ENCODE measurements at places on chromosomes 11 and 22. TPM values are rescaled to one million over a fixed set of nuclear protein-coding genes. Genes with fewer than 3 reads are reported as not detected.

DNA sequence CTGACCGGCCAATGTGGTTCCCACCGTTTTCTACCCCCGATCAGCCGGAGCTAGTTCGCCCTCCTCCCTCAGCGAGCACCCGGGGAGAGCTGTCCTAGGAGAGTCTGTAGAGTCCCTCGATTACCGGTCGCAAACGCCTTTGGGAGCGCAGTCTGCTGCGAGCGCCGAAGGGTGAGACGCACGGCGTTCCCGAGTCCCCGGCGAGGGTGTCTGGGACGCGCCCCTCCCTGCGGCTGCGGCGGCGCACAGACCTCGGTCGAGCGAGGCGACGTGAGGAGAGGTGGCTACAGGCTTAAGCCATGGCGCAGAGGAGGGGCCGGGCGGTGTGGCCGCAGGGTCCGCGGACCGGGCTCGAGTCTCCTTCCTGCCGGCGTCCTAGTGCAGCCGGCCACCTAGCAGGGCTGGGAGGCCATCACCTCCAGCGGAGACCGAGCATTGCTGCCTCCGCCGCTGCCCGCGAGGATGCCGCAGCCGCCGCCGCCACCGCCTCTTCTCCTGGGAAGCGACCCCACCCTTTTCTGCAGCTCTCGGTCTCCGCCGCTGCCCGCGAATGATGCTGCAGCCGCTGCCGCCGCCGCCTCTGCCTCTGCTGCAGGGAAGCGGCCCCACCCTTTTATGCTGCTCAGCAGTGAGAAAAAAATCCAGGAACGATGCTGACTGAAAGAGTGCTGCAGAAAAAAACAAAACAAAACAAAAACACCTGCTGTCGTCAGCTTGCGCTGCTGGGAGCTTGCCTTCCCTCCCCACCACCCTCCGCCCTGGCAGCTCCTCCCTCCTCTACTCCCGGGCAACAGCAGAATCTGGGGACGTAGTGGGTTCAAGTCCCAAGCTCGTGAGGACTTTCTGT, at the start of gene MAP6:
Gene MAP6, minus strand, starts transcription at position 588 of the 847 bp plus-strand sequence. CDS start 669 bp downstream, outside the sequence.
- H3K4me3 ChIP-seq = peak within 1 kb of the TSS; percentile 51
- no peak within 1 kb of the TSS for H3K27ac ChIP-seq
- H3K4me1 ChIP-seq = peaks cover 13% of the 10 kb centered on the region
- no peak for DNase-seq
- no peaks in the 10 kb centered on the region for H3K36me3 ChIP-seq
- peaks cover 27% of the 10 kb centered on the region for H3K27me3 ChIP-seq

UBQLNL gene
- 0.93 TPM for polyA plus RNA-seq

DNA sequence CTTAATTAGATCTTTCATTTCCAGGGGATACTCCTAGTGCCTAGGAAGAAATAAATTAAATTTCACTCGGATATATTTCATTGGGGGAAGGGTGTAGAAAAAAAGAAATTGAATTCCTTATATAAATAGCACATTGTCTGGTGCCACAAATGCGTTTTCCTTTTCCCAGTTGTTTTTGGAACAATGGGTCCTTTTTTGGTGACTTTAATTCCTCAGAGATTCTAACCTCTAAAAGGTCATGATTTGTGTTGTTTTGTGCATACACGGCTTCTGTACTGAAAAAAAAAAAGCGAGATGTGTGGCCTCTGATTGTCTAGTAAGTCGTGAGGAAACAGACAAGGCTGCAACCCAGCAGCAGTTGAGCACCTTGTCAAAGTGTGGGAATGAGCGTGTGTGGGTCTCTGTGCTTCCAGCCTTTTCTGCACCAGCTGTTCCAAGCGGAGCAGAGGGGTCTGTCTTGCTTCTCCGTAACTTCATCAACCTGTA, 64.5 kb upstream of the CRTAM start:
- H3K4me1 ChIP-seq = peaks cover 39% of the 10 kb centered on the region
- no peak overlapping the region for H3K27ac ChIP-seq
- H3K27me3 ChIP-seq = no peaks in the 10 kb centered on the region
- no peak overlapping the region for H3K4me3 ChIP-seq

- no peak overlapping the region for H3K4me3 ChIP-seq
- no peaks in the 10 kb centered on the region for H3K27me3 ChIP-seq
- H3K4me1 ChIP-seq = peaks cover 4% of the 10 kb centered on the region
- H3K27ac ChIP-seq = no peak overlapping the region
- no peaks in the 10 kb centered on the region for H3K36me3 ChIP-seq
- no peak for DNase-seq
Observed at GRCh38 chr11:77783025-77783424, 37.5 kb downstream of the RSF1 start.

GRCh38 chr11:2817431-2817830, 68.1 kb downstream of the CDKN1C start:
- DNase-seq = peak; percentile 27
- H3K4me3 ChIP-seq = no peak overlapping the region
- H3K4me1 ChIP-seq = peaks cover 8% of the 10 kb centered on the region
- H3K27me3 ChIP-seq = no peaks in the 10 kb centered on the region
- H3K36me3 ChIP-seq = no peaks in the 10 kb centered on the region

NOL12 gene
- polyA plus RNA-seq = 33.9 TPM

GRCh38 chr11:88464528-88464927, 127.0 kb upstream of the CTSC start:
- H3K27me3 ChIP-seq = no peaks in the 10 kb centered on the region
- no peak overlapping the region for H3K27ac ChIP-seq
- no peak overlapping the region for H3K4me3 ChIP-seq
- H3K36me3 ChIP-seq = no peaks in the 10 kb centered on the region
- no peaks in the 10 kb centered on the region for H3K4me1 ChIP-seq

TCN2 gene
- 7.3 TPM for polyA plus RNA-seq

CD3G gene
- 3.5 TPM for polyA plus RNA-seq

DNA sequence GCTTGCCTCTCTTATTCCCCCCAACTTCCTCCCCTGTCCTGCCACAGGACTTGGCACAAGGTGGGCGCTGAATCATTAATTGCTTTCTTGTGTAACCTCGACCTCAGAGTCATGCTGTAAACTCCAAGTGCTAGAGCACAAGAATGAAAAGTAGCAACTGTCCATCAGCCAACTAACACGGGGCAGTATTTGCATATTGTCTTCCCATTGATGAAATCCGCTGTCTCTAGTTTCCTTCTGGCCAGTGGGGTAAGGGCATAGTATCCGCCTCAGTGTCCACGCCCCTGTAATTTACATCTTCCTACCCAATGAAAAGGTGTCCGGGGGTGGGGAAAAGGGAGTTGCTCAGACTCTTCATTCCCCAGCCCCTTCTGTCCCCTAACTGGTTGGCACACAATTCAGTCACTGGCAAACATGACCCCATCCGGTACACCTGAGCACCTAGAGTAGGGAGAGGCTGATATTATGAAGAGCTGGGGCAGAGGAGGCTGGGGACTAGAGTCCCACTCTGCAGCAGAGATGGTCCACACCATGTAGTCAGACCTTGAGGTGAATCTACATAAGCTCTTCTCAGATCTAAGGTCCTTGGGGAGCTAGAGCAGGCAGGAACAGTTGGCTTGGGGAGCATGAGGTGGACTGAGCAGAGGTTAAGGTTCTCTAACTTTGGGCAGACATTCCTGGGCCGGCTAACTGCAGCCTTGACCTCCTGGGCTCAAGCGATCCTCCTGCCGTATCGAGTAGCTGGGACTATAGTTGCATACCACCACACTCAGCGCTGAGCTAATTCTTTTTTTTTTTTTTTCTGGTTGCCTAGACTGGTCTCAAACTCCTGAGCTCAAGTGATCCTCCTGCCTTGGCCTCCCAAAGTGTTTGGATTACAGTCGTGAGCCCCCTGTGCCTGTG, 6.8 kb upstream of the GGA1 start:
- no peak overlapping the region for H3K27ac ChIP-seq
- no peak overlapping the region for H3K4me3 ChIP-seq
- peaks cover 10% of the 10 kb centered on the region for H3K27me3 ChIP-seq

GRCh38 chr22:22425356-22425755, 83.2 kb downstream of the ZNF280B start:
- H3K27me3 ChIP-seq = no peaks in the 10 kb centered on the region
- no peaks in the 10 kb centered on the region for H3K36me3 ChIP-seq
- H3K4me1 ChIP-seq = peaks cover 45% of the 10 kb centered on the region
- H3K4me3 ChIP-seq = no peak overlapping the region
- no peak overlapping the region for H3K27ac ChIP-seq
- no peak for DNase-seq

GRCh38 chr22:47030143-47030661, 267.8 kb downstream of the TBC1D22A start:
- no peaks in the 10 kb centered on the region for H3K27me3 ChIP-seq
- H3K4me3 ChIP-seq = no peak overlapping the region
- peaks cover 47% of the 10 kb centered on the region for H3K36me3 ChIP-seq

GRCh38 chr11:32874132-32874531, 18.5 kb upstream of the QSER1 start:
- no peaks in the 10 kb centered on the region for H3K27me3 ChIP-seq
- no peak overlapping the region for H3K27ac ChIP-seq
- H3K36me3 ChIP-seq = no peaks in the 10 kb centered on the region
- DNase-seq = no peak

DNA sequence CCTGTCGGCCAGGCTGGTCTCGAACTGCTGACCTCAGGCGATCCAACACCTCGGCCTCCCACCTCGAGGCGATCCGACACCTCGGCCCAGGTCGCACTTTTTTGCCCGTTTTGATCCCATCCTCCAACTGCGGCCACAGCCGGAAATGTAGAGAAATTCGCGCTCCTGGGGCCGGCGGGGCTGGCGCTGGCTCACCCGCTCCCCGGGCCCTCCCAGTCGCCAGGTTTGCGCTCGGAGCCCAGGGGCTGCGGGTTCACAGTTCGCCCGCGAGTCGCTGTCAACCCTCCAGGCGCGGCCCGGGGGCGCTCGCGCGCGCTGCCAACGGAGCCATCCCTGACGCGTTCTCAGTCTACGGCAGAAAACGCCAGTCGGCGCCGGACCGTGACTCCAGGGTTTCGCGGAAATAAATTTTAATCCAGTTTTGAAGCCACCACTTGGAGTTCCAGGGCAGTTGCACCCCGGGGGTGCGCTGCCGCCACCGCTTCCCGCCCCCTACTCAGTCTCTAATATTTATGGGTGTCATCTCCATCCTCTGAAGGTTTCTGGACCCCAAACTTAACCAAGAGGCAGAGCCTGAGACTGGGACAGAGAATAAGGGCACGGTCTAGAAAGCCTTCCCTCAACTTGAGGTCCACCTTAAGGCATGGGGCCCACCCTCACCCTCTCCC, 1.5 kb upstream of the KLHDC7B start:
- H3K27me3 ChIP-seq = no peaks in the 10 kb centered on the region
- peaks cover 97% of the 10 kb centered on the region for H3K4me1 ChIP-seq
- no peaks in the 10 kb centered on the region for H3K36me3 ChIP-seq
- peak overlapping the region; percentile 91 for H3K27ac ChIP-seq
- peak overlapping the region; percentile 5 for H3K4me3 ChIP-seq

DNA sequence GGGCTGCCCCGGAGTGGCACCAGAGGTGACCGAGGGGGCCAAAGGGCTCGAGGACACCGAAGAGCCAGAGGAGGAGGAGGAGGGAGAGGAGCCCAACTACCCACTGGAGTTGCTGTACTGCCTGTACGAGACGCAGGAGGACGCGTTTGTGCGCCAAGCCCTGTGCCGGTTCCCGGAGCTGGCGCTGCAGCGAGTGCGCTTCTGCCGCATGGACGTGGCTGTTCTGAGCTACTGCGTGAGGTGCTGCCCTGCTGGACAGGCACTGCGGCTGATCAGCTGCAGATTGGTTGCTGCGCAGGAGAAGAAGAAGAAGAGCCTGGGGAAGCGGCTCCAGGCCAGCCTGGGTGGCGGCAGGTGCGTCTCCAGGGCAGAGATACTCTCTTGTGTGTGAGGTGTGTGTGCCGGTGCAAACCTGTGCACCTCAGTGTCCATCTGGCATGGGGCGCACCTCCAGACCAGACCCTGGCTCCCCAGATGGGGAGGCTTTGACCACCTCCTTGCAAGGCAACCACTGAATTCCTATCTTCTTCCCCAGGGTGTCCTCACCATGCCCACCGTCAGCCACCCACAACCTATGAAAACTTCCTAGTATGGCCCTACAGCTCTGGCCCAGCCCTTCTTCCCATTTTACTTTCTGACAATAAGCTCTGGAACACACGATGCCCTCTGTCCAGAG, 3.4 kb downstream of the NLRP6 start:
- H3K27ac ChIP-seq = peak overlapping the region; percentile 63
- peaks cover 54% of the 10 kb centered on the region for H3K4me1 ChIP-seq
- peaks cover 48% of the 10 kb centered on the region for H3K27me3 ChIP-seq
- peaks cover 36% of the 10 kb centered on the region for H3K36me3 ChIP-seq
- no peak for DNase-seq

OR4A5 gene
- not detected for polyA plus RNA-seq

GRCh38 chr11:67158221-67158620, 39.2 kb downstream of the KDM2A start:
- no peak overlapping the region for H3K4me3 ChIP-seq
- H3K36me3 ChIP-seq = peaks cover 26% of the 10 kb centered on the region
- no peak for DNase-seq
- no peak overlapping the region for H3K27ac ChIP-seq
- no peaks in the 10 kb centered on the region for H3K27me3 ChIP-seq

DNA sequence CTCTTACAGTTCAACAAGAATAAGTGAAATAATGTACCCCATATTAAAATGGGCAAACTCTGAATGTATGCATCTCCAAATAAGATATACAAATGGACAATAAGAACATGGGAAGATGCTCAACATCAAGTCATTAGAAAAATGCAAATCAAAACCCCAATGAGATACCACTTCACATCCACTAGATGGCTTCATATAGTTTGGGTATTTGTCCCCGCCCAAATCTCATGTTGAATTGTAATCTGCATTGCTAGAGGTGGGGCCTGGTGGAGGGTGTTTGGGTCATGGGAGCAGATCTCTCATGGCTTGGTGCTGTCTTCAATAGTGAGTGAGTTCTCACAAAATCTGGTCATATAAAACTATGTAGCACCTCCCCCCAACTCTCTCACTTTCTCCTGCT, 5.7 kb downstream of the MPZL2 start:
- peaks cover 10% of the 10 kb centered on the region for H3K4me1 ChIP-seq
- DNase-seq = no peak
- no peaks in the 10 kb centered on the region for H3K27me3 ChIP-seq

SNX32 gene
- 1.5 TPM for polyA plus RNA-seq

DNA sequence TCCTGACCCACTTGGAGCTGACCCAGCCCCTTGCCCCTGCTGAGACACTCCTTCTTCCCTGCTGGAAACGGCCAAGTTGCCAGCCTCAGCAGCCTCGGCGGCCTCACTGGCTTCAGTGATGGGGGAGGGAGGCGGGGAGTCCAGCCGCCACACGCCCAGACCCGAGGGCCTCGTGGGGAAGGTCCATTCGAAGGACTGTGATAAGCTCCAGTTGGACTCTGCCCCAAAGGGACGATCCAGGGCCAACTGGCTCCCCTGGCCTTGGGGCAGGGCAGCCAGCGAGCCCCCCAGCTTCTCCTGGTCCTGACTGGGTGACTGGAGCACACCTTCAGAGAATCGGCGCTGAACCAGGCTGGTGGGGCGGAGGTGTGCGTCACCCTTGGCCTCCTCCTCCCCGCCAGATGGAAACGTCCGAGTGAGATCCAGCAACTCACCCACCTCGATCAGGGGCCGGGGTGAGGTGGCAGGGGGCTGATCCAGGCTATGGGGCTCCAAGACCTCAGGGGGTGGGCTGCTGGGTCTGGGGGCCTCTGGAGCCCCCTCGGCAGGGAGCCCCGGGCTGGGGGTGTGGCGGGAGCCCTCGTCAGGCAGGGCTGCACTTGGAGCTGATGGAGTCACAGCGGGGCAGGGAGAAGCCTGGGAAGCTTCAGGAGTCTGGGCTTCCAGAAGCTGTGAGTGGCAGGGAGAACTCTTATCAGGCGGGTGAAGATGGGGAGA, 11.5 kb downstream of the TNKS1BP1 start:
- peaks cover 96% of the 10 kb centered on the region for H3K4me1 ChIP-seq
- peaks cover 33% of the 10 kb centered on the region for H3K36me3 ChIP-seq
- DNase-seq = peak; percentile 70
- no peaks in the 10 kb centered on the region for H3K27me3 ChIP-seq
